ENCODE measurements at places on chromosomes 4 and X.

DNA sequence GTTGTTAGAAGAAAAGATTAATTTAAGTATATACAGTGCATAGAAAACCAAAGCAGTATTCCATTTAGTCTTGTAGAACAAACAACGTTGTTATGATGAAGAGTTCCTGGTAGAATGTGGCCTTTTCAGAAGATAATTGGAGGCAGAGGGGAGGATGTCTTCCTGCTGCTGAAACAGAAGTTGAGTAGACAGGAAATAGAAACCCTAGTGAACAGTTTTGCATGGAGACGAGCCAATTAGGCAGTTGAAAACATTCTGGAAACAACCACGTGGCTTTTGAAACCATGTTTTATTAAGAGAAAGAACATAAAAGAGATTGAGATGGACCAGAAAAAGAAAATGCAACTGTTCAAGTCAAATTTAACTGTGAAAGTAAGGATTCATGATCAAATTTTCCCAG, 325.2 kb downstream of the CAMK2D start:
- no peak for DNase-seq

DNA sequence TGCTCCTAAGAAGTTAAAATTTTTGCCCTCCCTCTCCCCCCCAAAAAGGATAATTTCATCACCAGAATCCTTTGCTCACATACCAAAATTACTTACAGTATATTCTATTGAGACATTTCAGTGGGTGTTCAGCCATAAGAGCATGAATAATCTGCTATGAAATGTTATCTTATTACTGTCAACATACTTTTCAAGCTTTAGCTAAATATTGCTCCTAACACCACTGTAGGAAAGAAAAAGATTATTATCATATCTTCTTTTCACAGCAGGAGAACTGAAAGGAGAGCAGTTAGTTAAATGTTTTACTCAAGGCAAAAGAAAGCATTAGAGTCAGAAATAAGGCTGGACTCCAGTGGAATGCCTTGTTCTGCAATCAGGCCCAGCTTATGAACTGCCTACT, 231.0 kb upstream of the GYPA start:
- no peak for DNase-seq

DNA sequence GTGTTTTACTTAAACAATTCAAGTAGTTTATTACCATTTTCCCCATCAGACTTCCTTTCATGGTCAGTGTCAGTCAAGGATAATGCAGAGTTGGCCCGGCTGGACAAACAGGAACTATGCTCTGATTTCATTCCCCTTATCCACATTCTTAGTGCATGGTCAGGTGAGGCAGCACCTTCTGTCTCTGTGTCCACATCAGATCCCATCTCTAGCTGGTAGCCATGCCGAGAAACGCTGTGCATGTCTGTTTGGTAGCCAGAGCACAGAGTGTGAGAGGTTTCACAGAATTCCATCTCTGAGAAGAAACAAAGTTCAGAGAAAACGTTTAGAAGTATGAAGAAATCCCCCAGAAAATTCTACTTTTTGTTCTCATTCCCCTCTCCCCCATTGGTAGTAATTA, 423.7 kb upstream of the TEX13C start:
- DNase-seq: no peak

- DNase-seq: no peak
Measured at GRCh38 chr4:53706422-53707032, 115.2 kb upstream of the LNX1 start.

GRCh38 chr4:183666088-183666487, 7.0 kb downstream of the TRAPPC11 start:
- no peak for DNase-seq

DNA sequence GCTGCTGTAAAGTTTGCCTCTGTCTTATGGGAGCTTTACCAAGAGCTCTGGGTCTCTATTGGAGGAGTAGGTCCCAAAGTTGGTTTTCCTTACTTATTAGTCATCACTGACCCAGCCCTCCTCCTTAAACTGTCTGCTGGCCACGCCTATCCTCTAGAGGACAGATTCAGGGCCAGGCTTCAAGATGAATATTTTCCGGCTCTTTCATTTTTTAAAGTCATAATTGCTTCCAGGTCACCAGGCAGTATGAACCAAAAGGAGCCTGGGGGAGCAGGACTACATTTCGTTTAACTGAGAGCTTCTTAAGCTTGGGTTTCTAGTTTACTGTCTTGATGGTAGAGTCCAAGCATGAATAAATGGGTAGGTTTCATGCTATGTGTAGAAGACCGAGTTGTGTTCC, 13.7 kb downstream of the BCORL1 start:
- no peak for DNase-seq

GRCh38 chrX:41684138-41684537, 4.6 kb upstream of the GPR34 start:
- no peak for DNase-seq

- no peak for DNase-seq
Measured at GRCh38 chr4:10584042-10584441, 100.5 kb downstream of the CLNK start.

DNA sequence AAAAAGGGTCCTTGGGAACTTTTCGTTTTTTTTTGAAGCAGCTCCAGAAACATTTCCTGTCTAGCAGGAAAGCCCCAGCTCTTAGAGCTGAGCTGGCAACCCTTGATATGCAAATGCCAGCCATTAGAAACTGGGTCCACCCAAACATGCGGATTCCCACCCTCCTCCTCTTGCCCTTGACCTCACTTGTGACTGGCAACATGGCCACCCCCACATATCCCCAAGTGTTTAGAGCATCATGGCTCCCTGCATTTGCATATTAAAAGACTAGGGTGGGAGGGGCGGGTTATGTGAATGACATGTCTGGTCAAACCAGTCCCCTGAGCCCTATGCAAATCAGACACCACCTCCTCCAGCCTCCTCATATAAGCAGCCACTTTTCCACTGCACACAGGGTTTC, 671.1 kb downstream of the FAT4 start:
- no peak for DNase-seq

- no peak for DNase-seq
Measured at GRCh38 chr4:71958978-71959377, 72.8 kb upstream of the NPFFR2 start.

GRCh38 chr4:103012551-103012950, 7.0 kb downstream of the SLC9B1 start:
- DNase-seq: no peak
